ENCODE measurements at places on chromosomes 6 and 20. TPM values are rescaled to one million over a fixed set of nuclear protein-coding genes. Genes with fewer than 3 reads are reported as not detected.

- no peak for DNase-seq
These were observed 77.1 kb downstream of the NINL start for GRCh38 chr20:25508083-25508770.

- DNase-seq = no peak
These were observed 39.5 kb downstream of the SLC24A3 start for GRCh38 chr20:19251958-19252357.

CDKN1A gene
- total RNA-seq = 38.1 TPM

GPX5 gene
- not detected for total RNA-seq

- DNase-seq = peak; percentile 14
These were observed 15.7 kb upstream of the SGK2 start for GRCh38 chr20:43543138-43543537.

DNA sequence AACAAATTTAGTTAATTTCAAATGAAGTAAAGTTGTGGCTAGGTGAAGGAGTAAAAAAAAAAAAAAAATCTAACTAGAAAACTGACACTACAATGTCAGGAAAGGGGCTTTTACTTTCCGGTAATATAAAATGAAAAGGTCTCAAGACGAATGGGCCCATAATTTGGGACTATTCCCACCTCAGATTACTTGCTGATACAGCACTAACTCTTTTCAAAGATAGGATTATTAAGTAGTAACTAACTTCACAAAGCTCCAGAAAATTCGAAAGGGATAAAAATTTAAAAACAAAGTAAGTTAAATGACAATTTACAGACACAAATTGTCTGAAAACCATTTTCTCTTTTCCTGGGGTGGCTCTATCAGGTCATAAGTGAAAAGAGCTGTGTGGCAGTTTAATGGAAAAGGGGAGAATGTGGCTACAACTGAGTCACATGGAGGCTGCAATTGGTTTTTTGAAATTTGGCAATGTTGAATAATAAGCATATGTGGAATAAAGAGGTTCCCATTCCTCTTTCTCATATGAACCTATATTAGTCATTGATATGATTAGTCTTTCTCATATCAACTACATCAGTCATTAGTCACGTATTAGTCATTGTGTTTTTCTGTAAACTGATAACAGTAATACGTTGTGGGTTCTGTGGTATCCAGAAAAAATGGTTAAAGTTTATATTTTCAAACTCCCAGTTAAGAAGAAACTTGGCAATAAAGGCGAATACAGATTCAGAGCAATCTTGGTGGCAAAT is 78.0 kb downstream of the RWDD2A start:
- no peak for DNase-seq

GRCh38 chr6:44682987-44683779 is 295.7 kb downstream of the CDC5L start:
- DNase-seq = no peak

DNA sequence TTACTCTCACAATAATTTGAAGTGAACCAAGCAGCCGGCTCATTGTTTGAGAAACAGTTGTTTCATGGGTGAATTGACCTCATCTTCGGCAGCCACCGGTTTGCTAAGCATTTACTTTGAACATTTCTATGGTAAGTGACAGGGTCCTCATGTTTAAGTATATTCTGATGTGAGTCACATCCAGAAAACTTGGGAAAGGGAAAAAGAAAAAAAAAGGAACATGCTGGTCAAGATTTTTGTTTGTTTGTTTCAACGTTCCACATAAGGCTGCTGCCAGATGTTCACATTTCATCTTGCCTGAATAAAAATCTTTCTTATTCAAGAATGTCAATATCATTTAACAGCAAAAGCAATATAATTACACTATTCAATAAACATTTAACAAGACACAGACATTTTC is 55.0 kb upstream of the EXOC2 start:
- DNase-seq = no peak

TREML2 gene
- total RNA-seq = 14.5 TPM

GRCh38 chr20:1402149-1402548 is 9.3 kb upstream of the FKBP1A start:
- no peak for DNase-seq

HLA-F gene
- 445 TPM for total RNA-seq

- DNase-seq = peak; percentile 47
These were observed 15.9 kb upstream of the GGTLC1 start for GRCh38 chr20:24004471-24004870.

HLA-DRA gene
- 2,096 TPM for total RNA-seq

DNA sequence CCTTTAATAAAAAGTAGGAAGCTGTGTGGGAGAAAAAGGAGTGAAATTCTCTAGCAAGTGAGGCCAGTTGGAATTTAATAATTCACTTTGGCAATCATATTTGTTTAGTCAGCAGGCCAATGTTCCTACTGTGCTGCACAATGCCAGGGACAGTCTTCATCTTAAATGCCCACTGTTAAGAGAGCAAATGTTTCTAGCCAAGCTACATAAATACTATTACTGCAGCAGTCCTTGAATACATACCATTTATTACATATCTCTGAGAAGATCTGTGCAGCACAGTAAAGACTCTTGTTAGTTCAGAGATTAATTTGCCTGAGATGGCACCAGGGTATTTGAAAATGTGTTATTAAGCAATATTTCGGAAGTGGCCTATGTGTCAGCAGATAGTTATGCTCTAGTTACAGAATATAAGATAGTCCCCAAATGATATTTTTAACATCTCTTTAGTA is 105.4 kb downstream of the OGFRL1 start:
- no peak for DNase-seq

DNA sequence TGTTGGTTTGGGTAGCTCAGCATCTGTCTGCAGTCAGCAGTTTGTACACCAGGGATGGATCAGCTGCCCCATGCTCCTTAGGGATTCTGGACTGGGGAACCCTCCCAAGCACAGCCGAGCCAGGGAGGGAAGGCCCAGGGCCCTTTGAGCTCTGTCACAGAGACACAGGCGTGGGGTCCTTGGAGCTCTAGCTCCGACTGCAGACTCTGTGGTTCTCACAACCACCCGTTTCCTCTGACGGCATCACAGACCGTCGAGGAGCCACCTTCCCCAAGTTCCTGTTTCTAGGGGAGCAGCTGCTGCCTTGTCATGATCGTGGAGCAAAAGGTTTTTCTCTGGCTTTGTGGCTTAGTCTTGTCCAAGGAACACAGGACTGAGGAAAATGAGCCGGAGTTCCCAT is at the start of gene SLA2:
Gene SLA2, minus strand, starts transcription at position 199 of the 400 bp plus-strand sequence. CDS start 4,861 bp downstream, outside the sequence.
- DNase-seq = peak; percentile 92

TSPO2 gene
- total RNA-seq = not detected

MMP24OS gene
- total RNA-seq = 21.3 TPM

DNA sequence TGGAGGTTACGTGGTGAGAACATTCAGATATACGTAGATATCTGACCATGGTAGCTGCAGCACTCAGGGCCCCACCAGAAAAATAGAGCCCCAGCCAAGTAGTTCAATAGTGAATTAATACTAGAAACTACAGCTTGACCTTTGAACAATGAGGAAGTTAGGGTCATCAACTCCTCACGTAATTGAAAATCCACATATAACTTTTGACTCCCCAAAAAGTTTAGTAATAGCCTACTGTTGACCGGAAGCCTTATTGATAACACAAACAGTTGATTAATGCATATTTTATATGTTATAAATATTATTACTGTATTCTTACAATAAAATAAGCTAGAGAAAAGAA is 117.9 kb downstream of the SNX5 start:
- no peak for DNase-seq

DNA sequence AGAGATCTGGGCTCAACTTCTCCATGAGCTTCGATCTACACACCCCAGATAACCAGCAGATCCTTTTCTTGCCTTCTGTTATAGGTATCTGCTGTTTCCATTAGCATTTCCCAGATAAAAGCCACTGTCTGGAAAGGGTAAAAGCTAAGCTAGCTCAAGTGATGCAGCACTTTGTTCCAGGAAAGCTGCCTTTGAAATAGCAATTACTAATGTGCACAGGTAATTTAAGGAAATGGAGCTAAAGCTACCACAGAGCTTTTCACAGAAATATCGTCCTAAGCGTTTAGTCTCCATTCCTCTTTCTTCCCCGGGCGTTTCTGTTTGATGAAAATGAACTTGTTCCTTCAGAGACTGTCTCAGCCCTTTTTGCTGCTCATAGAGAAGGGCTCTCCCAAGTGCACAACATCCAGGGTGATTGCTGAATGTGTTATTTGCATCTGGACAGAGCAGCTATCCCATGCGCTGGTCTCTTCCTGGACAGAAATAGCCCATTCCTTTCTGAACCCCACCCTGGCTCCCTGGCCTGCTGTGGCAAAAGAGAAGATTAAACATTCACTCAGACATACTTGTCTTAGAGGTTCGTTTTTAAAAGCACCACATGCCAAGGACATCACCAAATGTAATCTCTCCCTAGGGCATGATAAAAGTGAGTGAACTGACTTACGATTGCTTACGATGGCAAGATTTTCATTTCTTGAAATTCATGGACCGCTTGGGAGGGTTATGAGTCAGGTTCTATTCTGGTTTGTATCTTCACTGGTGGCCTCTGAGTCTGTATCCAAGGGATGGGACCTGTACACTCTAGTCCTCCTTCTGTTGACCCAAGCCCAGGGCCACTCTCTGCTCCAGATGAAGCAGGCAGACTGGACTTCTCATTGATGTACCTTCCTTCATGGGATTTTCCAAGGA is 429.1 kb upstream of the CDH4 start:
- DNase-seq = no peak

- no peak for DNase-seq
These were observed at the start of gene KHDC1L for GRCh38 chr6:73225396-73225795. KHDC1L (minus strand) TSS chr6:73225496; CDS start chr6:73225408, 88 bp downstream.

CFAP61 gene
- total RNA-seq = not detected

E2F3 gene
- total RNA-seq = 16.0 TPM

DNA sequence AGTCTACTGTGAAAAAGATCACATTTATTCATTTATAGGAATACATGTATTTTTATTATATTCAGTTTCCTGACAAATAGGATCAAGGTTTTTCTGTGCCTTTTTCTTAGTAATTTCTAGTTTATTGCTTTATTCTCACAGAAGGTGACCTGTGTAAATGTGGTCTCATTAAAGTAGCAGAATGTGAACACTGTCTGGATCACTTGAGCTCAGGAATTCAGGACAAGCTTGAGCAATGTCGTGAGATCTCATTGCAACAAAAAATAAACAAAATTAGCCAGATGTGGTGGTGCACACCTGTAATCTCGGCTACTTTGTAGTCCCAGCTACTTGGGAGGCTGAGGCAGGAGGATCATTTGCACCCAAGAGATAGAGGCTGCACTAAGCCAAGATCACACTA is 516.7 kb downstream of the CDKAL1 start:
- DNase-seq = no peak

SOX18 gene
- 45.6 TPM for total RNA-seq

- no peak for DNase-seq
These were observed 370.6 kb downstream of the SAMD5 start for GRCh38 chr6:147879031-147879580.

BMP5 gene
- total RNA-seq = not detected

EBF4 gene
- total RNA-seq = 6.8 TPM

KCNB1 gene
- 0.07 TPM for total RNA-seq

DNA sequence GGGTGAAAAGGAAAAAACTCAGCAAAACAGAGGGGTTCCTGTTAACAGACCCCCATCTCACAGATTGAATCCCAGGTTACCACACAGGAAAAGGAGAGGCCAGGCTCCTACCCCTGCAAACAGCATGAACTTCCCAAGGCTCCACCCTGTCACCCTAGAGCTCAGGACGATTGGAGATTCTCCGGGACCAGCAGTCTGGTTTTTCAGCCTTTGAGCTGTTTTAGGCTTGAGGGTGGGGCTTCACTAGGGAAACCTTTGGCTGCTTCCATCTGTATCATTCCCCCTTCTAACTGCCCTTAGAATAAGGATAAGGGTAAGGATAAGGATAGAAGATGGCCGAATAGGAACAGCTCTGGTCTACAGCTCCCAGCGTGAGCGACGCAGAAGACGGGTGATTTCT is 16.0 kb downstream of the C6orf58 start:
- no peak for DNase-seq

TCP11 gene
- total RNA-seq = not detected

- peak; percentile 1 for DNase-seq
These were observed 27.9 kb upstream of the EEF1A1 start for GRCh38 chr6:73548458-73549446.

- no peak for DNase-seq
These were observed 173.4 kb downstream of the BMP2 start for GRCh38 chr20:6940876-6941275.

PDE7B gene
- total RNA-seq = 1.2 TPM

DNA sequence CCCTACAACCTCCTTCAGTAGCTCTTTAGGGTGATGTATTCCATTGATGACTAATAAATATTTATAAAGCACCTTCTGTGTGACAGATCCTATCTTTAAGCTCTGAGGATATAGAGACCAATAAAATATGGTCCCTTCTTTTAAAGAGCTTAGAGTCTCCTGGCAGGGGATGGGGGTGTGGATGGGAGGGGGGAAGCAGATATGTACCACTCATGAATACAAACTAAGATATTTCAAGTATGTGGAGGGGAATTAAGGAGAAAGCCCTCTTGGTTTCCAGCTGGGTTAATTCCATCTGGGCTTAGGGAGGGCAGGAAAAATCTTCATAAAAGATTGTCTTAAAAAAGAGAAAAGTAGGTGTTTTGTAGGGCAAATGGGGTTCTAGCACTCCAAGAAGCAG is 21.6 kb upstream of the FBXO9 start:
- no peak for DNase-seq

JPH2 gene
- total RNA-seq = 1.2 TPM

KHDC1L gene
- not detected for total RNA-seq

SLC35F1 gene
- 2.6 TPM for total RNA-seq

DEFB113 gene
- not detected for total RNA-seq

ORC3 gene
- total RNA-seq = 25.2 TPM

GRCh38 chr6:41440958-41441357 is 105.2 kb upstream of the FOXP4 start:
- DNase-seq = no peak

- no peak for DNase-seq
These were observed 166.1 kb upstream of the TNFAIP3 start for GRCh38 chr6:137700751-137701477.

OSTM1 gene
- total RNA-seq = 65.7 TPM
